ENCODE measurements at places on chromosomes 3 and 15.

GRCh38 chr3:170055209-170055608 lies 17.4 kb downstream of the GPR160 start:
- H3K27ac ChIP-seq: no peak overlapping the region
- H3K4me1 ChIP-seq: no peaks in the 10 kb centered on the region
- DNase-seq: no peak
- H3K27me3 ChIP-seq: no peaks in the 10 kb centered on the region
- no peaks in the 10 kb centered on the region for H3K36me3 ChIP-seq
- no peak overlapping the region for H3K4me3 ChIP-seq

DNA sequence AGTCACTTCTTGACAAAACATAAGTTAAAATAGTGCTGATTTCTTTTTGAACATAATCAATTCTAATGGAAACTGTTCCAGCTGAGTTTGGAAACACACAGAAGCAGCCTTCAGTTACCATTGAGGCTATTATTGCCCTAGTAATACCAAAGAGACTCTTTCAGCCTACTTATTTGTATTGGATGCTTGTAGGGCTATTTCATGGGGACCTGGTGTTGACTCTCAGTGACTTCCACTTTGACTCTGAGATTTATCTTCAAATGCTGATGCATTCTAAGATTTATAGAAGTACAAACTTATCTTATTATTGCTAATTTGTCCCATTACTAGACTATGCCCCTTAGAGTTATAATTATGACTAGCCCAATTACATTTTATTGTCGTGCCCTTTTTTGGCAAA lies 67.4 kb downstream of the CMSS1 start:
- no peaks in the 10 kb centered on the region for H3K36me3 ChIP-seq
- H3K4me3 ChIP-seq: no peak overlapping the region
- H3K4me1 ChIP-seq: peaks cover 20% of the 10 kb centered on the region
- H3K27me3 ChIP-seq: no peaks in the 10 kb centered on the region

DNA sequence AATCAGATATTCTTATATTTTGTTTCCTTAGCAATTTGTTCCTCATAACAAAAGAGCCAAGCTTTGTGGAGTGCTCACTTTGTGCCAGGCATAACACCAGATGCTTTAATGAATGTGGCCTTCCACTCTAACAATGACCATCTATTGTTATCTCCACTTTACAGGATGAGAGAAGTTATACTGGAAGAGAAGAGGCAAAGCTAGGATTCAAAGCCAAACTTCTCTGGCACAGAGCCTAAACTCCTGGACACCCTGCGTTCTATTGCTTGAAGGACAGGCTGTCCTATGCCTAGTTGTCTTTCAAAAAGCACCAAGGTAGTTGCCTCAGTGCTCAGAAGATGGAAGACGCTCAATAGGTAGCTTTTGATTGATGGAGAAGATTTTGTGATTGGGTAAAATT lies 123.2 kb upstream of the FEZF2 start:
- no peaks in the 10 kb centered on the region for H3K36me3 ChIP-seq
- no peak overlapping the region for H3K27ac ChIP-seq
- DNase-seq: no peak
- H3K27me3 ChIP-seq: no peaks in the 10 kb centered on the region
- no peaks in the 10 kb centered on the region for H3K4me1 ChIP-seq

- no peaks in the 10 kb centered on the region for H3K27me3 ChIP-seq
- H3K4me3 ChIP-seq: no peak overlapping the region
- H3K36me3 ChIP-seq: no peaks in the 10 kb centered on the region
- no peaks in the 10 kb centered on the region for H3K4me1 ChIP-seq
- DNase-seq: no peak
Measured at GRCh38 chr3:151568184-151568583, 107.3 kb upstream of the IGSF10 start.

GRCh38 chr15:47003568-47003967 lies 713.7 kb upstream of the SEMA6D start:
- H3K36me3 ChIP-seq: no peaks in the 10 kb centered on the region
- H3K27ac ChIP-seq: no peak overlapping the region
- DNase-seq: no peak
- no peak overlapping the region for H3K4me3 ChIP-seq
- no peaks in the 10 kb centered on the region for H3K4me1 ChIP-seq

GRCh38 chr15:36571301-36571700 lies 8.1 kb upstream of the CDIN1 start:
- no peak overlapping the region for H3K4me3 ChIP-seq
- no peaks in the 10 kb centered on the region for H3K4me1 ChIP-seq
- H3K27ac ChIP-seq: no peak overlapping the region
- H3K27me3 ChIP-seq: no peaks in the 10 kb centered on the region
- DNase-seq: no peak
- H3K36me3 ChIP-seq: no peaks in the 10 kb centered on the region

DNA sequence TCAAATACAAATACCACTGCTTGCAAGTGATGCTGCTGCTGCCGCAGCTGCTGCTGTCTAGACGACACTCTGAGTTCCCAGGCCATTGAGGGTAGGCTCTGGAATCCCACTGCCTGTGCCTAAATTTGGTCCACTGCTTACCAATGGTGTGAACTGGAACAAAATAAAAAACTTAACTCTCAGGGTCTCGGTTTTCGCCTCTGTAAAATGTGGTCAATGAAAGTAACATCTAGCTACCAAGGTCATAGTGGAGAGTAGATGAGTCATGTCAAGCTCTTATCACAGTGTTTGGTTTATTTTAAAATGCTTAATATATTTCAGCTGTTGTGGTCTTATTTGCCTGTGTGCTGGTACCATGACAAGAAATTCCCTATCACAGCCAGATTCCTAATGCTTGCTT lies 299.3 kb downstream of the CLSTN2 start:
- H3K27me3 ChIP-seq: no peaks in the 10 kb centered on the region
- H3K36me3 ChIP-seq: no peaks in the 10 kb centered on the region
- H3K27ac ChIP-seq: no peak overlapping the region
- no peak for DNase-seq

DNA sequence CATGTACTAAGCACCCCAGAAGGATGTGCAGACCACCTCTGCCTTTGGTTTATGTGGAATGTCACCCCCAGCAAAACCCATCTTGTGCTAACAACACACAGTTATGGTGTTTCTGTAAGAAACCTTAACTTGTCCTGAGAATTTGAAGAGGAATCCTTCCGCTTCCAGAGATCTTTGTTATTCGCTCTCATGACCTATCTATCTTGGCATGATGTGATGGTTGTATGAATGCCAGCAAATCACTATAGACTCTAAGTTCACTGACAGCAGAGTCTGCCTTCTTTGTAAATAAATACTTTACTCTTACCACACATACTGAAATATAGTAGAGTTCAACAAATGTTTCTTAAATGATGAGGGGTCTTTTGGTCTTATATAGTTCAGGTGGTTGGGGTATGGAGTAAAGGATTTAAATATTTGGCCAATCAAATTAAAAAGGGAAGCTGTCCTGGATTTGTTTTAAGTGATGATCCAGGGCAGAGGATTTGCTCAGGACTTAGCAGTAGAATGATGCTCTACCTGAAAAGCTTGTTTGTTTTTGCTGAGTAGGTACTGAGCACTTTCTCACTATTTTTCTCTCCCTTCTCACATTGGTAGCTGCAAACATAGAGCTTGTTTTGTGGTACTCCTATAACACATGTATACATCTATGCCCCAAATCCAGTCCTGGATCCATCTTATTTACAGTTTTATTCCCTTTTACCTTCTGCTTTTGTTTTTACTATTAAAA lies 27.9 kb upstream of the RTP1 start:
- H3K4me3 ChIP-seq: no peak overlapping the region
- no peak for DNase-seq
- H3K36me3 ChIP-seq: no peaks in the 10 kb centered on the region
- H3K4me1 ChIP-seq: peaks cover 5% of the 10 kb centered on the region

DNA sequence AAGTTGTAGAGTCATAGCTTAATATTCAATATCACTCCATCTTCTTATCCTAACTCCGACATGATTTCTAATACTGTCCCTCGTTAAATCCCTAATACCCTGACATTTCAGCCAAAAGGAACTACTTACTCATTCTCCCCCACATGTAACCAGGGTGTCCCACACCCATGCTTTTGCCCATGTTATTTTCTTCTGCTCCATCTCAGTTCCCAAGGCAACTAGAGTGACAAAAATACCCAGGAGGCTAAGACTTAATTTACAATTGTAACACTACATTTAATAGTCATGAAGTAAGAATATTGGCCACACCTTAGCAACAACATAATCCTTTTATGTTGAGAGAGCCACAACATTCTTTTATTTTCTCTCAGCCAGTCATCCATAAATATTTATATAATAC lies 248.5 kb upstream of the TGFBR2 start:
- peaks cover 21% of the 10 kb centered on the region for H3K4me1 ChIP-seq
- no peak overlapping the region for H3K4me3 ChIP-seq
- no peaks in the 10 kb centered on the region for H3K36me3 ChIP-seq
- DNase-seq: no peak
- H3K27me3 ChIP-seq: no peaks in the 10 kb centered on the region

- H3K4me1 ChIP-seq: no peaks in the 10 kb centered on the region
- no peak for DNase-seq
- H3K27me3 ChIP-seq: no peaks in the 10 kb centered on the region
- no peak overlapping the region for H3K4me3 ChIP-seq
Measured at GRCh38 chr15:47769166-47769565, 51.9 kb downstream of the SEMA6D start.

DNA sequence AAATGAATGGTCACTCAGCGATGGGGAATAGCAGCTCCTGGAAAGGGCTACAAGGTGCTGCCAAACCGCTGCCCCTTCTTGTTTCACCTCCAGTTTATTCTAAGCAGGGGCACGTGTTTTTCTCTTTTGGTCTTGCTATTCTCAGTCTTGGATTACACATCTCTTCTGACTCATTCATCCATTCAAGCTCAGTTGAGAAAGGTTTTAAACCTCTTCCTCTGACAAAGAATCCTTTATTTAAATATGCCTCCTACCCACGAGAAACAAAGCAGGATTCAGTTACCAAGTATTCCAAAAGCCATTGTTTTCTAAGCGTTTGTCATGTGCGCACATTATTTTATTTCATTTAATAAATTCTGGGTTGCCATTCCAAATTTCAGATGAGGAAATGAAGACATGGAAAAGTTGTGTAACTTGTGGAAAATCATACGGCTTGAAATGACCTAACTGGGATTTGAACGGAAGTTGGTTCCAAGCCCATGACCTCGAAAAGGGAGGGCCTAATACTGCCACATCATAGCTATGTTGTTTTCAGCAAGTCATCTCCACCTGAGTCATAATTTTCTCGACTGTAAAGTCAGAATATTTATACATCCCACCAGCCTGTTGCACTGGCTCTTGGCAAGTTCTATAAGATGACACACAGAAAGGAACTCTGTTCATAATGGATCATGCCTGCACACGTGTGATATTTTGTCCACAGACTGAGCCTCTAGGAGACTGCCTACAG lies 292.0 kb upstream of the SLCO3A1 start:
- no peaks in the 10 kb centered on the region for H3K27me3 ChIP-seq
- DNase-seq: peak; percentile 77
- peak overlapping the region; percentile 81 for H3K27ac ChIP-seq
- peaks cover 15% of the 10 kb centered on the region for H3K4me1 ChIP-seq

DNA sequence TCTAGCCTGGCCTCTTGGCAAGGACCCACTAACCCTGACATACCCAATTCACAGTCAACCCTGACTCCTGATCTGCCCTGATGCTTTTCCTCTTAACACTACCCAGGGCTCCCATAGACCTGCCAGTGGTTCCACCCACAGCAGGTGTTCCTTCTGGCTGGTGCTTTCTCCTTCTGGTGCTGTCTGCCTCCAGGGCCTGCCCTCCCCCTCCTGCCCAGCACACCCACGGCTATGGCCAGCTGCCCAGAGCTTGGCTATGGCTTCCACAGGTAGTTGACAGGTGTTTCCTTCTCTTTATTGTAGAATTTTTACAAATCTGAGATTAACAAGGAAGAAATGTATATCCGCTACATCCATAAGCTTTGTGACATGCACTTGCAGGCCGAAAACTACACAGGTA lies 46.5 kb upstream of the MANF start:
- H3K36me3 ChIP-seq: no peaks in the 10 kb centered on the region
- no peak overlapping the region for H3K4me3 ChIP-seq
- peaks cover 20% of the 10 kb centered on the region for H3K4me1 ChIP-seq
- no peaks in the 10 kb centered on the region for H3K27me3 ChIP-seq

GRCh38 chr3:156749244-156749643 lies 74.9 kb downstream of the TIPARP start:
- H3K4me1 ChIP-seq: peaks cover 22% of the 10 kb centered on the region
- no peaks in the 10 kb centered on the region for H3K27me3 ChIP-seq
- H3K36me3 ChIP-seq: no peaks in the 10 kb centered on the region
- H3K27ac ChIP-seq: no peak overlapping the region

GRCh38 chr3:8856721-8857120 lies 87.3 kb upstream of the OXTR start:
- H3K4me1 ChIP-seq: no peaks in the 10 kb centered on the region
- no peaks in the 10 kb centered on the region for H3K27me3 ChIP-seq
- no peak overlapping the region for H3K4me3 ChIP-seq
- no peak overlapping the region for H3K27ac ChIP-seq

- DNase-seq: no peak
- no peaks in the 10 kb centered on the region for H3K36me3 ChIP-seq
- H3K4me3 ChIP-seq: no peak overlapping the region
- peaks cover 19% of the 10 kb centered on the region for H3K4me1 ChIP-seq
- H3K27me3 ChIP-seq: no peaks in the 10 kb centered on the region
Measured at GRCh38 chr3:189632242-189632641, 1.1 kb downstream of the TP63 start.

- H3K4me1 ChIP-seq: no peaks in the 10 kb centered on the region
- H3K27ac ChIP-seq: no peak overlapping the region
- no peaks in the 10 kb centered on the region for H3K36me3 ChIP-seq
- H3K4me3 ChIP-seq: no peak overlapping the region
- DNase-seq: no peak
Measured at GRCh38 chr3:59286791-59287531, 237.1 kb upstream of the CFAP20DC start.

DNA sequence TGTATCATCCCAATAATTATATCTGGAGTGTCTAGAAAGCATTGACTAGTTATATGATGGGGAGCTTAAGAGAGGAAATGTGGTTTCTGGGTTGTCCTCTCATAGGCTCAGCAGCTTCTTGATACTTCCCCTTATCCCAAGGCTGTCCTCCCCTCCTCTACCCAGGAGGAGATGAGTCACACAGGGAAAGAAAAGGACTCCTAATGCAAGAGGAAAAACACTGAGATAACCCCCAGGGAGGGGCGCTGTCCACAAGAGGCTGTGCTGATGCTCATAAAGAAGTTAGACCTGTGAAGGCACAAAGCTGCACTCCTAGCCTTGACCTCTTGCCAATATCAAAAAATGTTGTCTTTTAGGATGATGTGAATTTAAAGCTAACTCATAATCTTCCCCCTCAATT lies 28.8 kb upstream of the GYG1 start:
- H3K36me3 ChIP-seq: no peaks in the 10 kb centered on the region
- no peak overlapping the region for H3K4me3 ChIP-seq
- H3K4me1 ChIP-seq: no peaks in the 10 kb centered on the region
- no peaks in the 10 kb centered on the region for H3K27me3 ChIP-seq

- DNase-seq: no peak
- H3K4me1 ChIP-seq: peaks cover 18% of the 10 kb centered on the region
- H3K4me3 ChIP-seq: no peak overlapping the region
- peaks cover 17% of the 10 kb centered on the region for H3K27me3 ChIP-seq
- no peak overlapping the region for H3K27ac ChIP-seq
Measured at GRCh38 chr15:82651708-82652107, 4.5 kb upstream of the CPEB1 start.

- H3K4me3 ChIP-seq: no peak overlapping the region
- no peaks in the 10 kb centered on the region for H3K4me1 ChIP-seq
- H3K27me3 ChIP-seq: no peaks in the 10 kb centered on the region
- DNase-seq: no peak
- H3K36me3 ChIP-seq: no peaks in the 10 kb centered on the region
- H3K27ac ChIP-seq: no peak overlapping the region
Measured at GRCh38 chr3:98972155-98972554, 70.7 kb upstream of the DCBLD2 start.

All from suprapubic skin (tissue), 4 donors.